Naive thymus-derived CD8-positive, alpha-beta T cell (primary cell): ENCODE measurements at places on chromosomes 6 and 20. TPM values are rescaled to one million over a fixed set of nuclear protein-coding genes. Genes with fewer than 3 reads are reported as not detected.

The IL17F gene
- total RNA-seq: not detected

- DNase-seq: no peak
- no peak overlapping the region for H3K4me3 ChIP-seq
- H3K27ac ChIP-seq: no peak overlapping the region
- no peaks in the 10 kb centered on the region for H3K36me3 ChIP-seq
Observed at GRCh38 chr6:30156262-30156599, 4.8 kb downstream of the TRIM10 start.

GRCh38 chr6:14518515-14519217 is 401.1 kb downstream of the CD83 start:
- H3K36me3 ChIP-seq: no peaks in the 10 kb centered on the region
- H3K4me1 ChIP-seq: peaks cover 3% of the 10 kb centered on the region
- H3K27me3 ChIP-seq: no peaks in the 10 kb centered on the region
- no peak overlapping the region for H3K27ac ChIP-seq

- no peak overlapping the region for H3K4me3 ChIP-seq
- no peak for DNase-seq
- peaks cover 26% of the 10 kb centered on the region for H3K27me3 ChIP-seq
- H3K36me3 ChIP-seq: no peaks in the 10 kb centered on the region
Observed at GRCh38 chr6:98812220-98812619, 22.2 kb upstream of the POU3F2 start.

The CDSN gene
- total RNA-seq: not detected

- H3K4me1 ChIP-seq: no peaks in the 10 kb centered on the region
- H3K27me3 ChIP-seq: no peaks in the 10 kb centered on the region
- peaks cover 57% of the 10 kb centered on the region for H3K36me3 ChIP-seq
- no peak for DNase-seq
- no peak overlapping the region for H3K4me3 ChIP-seq
Observed at GRCh38 chr6:147384737-147385710, 123.5 kb upstream of the SAMD5 start.

- H3K27me3 ChIP-seq: no peaks in the 10 kb centered on the region
- no peaks in the 10 kb centered on the region for H3K4me1 ChIP-seq
- no peak overlapping the region for H3K4me3 ChIP-seq
- DNase-seq: no peak
- no peaks in the 10 kb centered on the region for H3K36me3 ChIP-seq
Observed at GRCh38 chr6:100160930-100161329, 166.9 kb upstream of the MCHR2 start.
